Activated effector memory CD4-positive, alpha-beta T cell treated with anti-CD3 and anti-CD28 coated beads, Interleukin-2, amount 50 U/mL, for 16 hours (primary cell): ENCODE measurements at places on chromosomes 4 and X.

DNA sequence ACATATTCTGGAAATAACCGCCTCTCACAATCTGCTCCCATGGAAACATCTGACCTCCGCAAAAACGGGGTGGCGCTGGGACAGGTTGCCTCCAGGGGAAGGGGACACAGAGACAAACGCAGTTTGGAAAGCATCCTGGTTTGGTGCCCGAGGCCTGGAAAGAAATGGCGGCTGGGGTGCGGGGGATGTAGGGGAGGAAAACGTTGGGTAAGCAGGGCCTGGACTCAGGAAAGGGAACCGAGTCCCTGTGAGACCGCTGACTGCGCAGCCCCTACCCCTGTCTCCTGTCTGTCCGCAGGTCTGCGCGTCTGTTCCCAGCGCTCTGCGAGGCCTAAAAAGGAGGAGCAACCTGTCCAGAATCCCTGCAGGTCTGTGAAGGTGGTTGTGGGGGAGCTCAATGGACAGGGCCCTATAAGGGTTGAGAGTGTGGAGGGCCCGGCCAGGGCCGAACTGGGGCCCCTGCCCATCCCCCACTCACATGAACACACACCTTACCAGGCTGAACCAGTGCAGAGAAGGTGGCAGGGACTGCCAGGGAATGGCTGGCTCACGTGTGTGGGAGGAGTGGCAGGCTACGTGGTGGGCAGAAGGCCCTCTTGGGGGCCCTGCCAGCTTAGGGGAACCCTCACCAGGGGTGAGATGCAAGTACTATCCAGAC, 672 bp downstream of the TCEAL3 start:
- DNase-seq, result no peak

GRCh38 chr4:172838111-172838510, 330.5 kb upstream of the GALNT7 start:
- no peak for DNase-seq

GRCh38 chr4:1381181-1381621, 25.0 kb downstream of the NKX1-1 start:
- no peak for DNase-seq

DNA sequence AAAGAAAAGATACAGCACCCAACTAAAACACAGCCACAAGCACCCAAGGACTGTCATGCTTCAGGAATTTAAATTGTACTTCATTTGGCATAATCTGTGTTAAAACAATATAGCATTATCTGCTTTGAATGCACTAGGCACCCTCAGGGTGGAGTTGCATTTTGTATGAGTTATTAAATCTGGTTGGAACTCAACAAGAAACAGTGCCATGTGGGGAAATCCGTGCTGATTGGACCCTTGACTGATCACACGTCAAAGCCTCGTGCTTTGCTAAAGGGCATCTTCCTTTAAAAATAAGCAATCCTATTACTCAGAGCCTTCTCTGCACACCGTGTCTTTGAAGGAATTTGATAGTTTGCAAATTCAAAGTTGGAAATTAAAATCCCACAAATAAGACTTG, 35.4 kb downstream of the IGFBP7 start:
- no peak for DNase-seq

DNA sequence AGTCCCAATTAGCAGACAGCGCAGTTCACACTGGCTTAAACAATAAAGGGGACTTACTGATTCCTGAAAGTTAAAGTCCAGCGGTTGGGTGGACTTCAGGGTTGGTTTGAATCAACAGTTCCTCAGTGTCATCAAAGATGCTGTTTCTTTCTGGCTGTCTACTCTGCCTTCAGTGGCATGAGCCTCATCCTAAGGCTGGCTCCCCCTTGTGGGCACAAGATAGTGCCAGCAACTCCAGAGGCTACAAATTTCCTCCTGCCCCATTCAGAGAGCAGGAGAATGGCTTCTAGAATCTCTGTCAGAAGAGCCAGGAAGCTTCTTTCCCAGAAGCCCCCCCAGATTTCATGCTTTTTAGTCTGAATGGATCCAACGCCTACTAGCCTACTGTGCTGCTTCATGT, 82.4 kb upstream of the MTM1 start:
- DNase-seq, result peak; percentile 81

- no peak for DNase-seq
Measured at GRCh38 chr4:48766131-48766792, 13.8 kb downstream of the FRYL start.

DNA sequence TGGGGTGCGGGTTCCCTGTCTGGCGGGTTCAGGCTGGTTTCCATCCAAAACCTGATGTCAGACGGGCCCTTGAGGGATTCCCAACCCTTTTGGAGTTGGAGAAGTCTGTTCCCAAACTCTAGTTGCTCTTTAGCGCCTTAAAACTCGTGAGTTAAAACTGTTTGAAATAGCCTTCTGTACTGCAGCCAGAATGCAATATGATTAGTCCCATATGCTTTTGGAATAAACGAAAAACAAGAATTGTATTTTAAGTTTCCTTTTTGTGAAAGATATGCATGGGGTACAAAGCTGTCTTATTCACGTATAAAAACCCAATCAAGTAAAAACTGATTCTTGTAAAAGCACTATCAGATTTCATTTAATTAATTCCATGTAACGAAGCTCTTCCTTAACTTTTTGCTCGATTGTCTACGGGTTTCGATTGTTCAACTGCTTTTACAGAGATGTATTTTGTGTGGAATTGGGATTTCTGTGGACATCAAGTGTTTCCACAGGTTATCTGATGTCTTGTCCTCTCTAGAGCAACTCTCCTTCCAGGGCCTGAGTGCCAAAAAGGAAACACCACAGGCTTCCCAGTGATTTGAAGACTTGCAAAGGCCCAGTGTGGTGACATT, 49.5 kb downstream of the CLDN34 start:
- DNase-seq, result no peak

DNA sequence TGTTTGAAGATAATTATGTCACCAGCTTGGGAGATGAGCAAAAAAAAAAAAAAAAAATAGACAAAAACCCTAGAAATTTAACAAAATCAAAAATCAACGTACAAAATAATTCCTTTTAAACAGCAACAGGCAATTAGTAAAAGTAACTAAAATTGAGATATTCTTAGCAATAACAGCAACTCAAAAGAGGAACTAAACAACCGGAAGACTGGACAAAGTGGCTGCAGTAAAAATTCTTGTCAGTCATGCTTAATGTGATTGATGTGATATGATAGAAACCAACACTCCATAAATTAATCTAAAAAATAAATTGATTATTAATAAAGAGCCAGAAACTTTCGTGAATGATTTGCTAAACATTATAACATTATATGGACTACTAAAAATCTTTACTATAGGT, 1534.6 kb upstream of the AGA start:
- no peak for DNase-seq

DNA sequence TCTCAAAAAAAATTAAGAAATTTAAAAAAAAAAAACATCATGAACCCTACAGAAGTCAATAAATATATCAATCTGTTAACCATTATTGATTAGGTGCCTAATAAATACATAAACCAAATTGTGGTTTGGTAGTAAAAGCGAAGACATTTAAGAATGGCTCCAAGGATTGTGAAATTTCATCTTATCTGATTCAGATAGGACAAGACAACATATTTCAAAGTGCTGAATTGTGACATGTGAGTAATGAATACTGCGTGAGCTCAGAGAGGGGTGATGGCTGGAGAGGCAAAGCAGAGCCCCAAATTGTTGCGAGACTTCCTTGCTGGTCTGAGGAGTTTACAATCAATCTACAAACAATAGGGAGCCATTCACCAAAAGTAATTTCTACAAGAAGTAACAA, 8.2 kb downstream of the AMBN start:
- no peak for DNase-seq

DNA sequence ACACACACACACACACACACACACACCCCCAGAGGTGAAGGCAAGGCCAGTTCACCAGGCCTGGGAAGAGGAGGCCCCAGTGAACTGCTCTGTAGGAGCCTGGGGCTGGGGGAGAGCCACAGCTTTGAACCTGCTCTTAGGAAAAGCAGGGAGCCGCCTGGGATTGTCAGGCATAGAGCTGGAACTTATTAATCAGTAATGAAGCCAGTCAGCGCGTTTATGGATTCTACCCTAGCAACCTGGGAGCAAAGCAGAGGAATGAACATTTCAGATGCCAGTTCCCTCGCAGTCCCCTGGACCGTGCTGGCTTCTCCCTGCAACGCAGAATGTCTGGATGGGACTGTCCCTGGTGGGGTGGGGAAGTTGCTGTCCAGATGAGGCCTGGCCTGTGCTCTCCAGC, 45.3 kb upstream of the DDX3X start:
- no peak for DNase-seq

DNA sequence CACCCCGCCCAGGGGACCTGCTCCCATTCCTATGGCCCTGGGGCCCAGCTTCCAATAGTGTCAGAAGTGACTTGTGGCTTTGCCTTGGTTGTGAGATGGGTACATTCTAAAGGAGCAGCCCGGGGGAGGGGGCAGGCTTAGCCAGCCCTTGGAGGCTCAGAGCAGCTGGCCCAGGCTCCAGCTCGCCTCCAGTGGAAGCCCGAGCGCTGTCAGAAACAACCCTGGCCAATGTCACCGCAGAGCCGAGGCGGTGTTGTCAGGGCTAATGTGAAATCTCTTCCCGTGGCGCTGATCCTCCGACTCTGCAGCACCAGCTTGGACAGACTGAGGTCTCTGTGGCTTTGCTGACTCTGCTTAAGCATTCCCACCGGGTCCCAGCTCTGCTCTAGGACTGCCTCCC, 29.2 kb upstream of the ZNF81 start:
- no peak for DNase-seq

GRCh38 chr4:2755821-2756690, at the start of gene TNIP2:
Gene TNIP2 (minus strand): TSS chr4:2756336. CDS start chr4:2756289, 47 bp downstream.
- peak; percentile 92 for DNase-seq

- DNase-seq, result no peak
Measured at GRCh38 chrX:130851569-130851968, 51.4 kb downstream of the ENOX2 start.

GRCh38 chr4:186659935-186660334, 63.7 kb downstream of the FAT1 start:
- no peak for DNase-seq

DNA sequence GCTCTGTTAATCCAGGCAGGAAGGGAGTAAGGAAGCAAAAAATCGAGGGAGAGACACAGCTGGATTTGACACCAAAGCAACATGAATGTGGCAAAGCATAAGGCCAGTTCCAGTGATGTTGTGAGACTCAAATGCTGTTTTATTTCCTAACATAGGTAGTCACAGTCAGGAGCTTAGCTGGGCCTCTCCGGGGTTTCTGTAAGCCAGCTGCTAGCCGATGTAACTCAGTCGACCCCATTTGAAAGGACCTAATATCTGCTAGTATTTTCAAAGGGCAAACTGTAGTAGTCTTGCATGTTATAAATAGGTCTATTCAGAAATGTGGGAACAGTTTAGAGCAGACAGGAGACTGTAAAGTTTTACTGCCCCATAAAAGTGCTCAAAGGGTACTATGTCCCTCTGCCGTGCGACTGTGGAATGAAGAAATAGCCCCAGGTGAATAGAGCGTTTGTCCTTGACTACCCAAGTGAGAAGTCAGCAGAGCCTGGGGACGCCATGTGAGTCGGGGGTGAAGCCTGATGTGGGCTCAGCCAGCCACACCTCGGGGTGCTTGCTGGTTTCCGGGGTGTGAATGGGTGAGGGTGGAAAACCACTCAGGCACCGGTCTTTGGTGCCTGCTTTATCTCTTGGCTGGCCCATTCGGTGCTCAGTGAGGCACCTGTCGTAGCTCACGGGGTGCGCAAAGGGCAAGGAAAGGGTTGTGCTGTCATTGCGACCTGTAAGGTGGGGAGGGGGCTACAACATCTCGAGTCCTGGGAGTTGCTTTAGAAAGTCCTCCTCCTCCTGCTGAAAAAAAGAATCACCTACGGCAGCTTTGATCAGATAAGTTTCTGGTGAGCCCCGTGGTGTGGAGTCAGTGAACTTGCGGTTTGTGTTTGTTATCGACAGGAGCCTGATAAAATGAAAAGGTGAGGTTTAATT, 745 bp downstream of the TRIM2 start:
- peak; percentile 78 for DNase-seq

DNA sequence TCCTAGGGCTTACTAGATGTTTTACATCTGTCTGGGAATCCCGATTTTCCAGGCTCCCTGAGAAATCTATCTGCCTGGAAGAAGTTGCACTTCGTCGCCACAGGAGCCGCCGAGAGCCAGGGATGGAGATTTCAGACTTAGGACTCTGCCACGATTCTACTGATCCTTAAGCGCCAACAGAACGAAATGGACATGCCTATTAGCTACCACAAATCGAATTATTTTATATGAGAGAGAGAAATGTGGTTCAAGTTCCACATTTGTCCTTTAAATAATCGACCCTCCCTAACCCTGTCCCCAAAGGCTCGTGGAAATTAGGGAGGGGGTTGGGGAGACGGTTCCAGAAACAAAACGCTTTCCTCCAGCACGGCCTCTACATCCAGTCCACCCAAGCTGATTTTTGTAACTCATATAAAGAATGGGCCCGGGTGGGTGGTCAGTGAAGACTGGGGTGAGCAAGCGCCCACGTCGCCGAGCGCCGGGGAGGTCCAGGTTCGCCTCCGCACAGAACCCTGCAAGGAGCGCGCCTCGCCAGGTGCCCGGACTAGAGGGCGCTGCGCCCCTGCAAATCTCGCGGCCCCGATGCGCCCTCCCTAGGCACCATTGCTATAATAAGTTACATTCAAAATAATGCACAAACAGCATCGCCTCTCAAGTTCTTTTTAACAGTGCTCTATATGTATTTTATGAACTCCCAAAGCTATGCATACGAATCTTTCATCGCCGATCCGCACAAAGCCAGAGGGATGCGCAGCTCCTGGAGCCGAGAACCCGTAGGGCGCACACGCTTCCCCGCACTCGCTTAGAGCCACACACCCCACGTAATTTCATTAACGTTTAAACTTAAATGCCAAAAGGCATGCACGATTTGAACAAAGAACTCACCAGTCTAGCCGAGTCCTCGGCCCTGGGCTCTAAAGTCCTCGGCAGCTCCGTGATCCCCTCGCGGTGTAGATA, 2.1 kb upstream of the FAT1 start:
- DNase-seq, result no peak

DNA sequence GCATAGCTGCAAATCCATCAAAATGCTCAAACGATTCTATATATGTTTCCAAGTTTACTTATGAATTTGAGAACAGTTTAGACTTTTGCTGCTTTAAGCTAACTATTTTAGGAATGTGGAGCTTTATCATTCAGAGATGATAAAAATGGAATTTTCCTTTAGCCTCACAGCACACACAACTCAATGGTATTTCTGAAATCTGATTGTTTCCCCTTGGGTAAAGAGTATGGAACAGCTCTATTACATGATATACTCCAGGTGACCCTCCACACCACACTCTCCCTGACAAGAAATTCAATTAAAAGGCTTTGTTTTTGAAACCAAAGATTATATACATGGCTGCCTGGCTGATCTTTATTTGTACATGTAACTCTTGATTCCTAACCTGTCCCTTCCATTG, 120.0 kb downstream of the LUZP4 start:
- no peak for DNase-seq

GRCh38 chr4:108690738-108691137, 40.3 kb downstream of the OSTC start:
- no peak for DNase-seq

DNA sequence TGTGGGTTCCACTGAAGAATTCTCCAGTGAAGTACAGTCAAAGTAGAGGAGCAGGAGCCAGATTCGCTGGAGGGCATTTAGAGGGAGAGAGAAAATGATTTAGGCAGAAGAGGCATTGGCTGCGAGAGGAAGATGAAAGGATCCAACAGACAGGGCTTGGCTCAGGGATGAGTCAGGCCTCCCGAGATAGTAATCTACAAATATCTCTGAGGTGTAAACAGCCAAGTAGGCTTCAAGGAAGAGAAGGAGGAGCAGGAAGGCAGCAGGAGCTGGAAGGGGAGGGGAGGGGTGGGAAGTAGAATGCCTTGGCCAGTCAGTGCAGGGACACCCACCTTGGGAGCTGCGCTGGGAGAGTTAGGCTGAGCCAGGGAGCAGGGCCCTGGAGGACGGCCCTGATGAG, 55.5 kb downstream of the PJA1 start:
- DNase-seq, result no peak
